ENCODE measurements at places on chromosomes 7 and 10. TPM values are rescaled to one million over a fixed set of nuclear protein-coding genes. Genes with fewer than 3 reads are reported as not detected.

GRCh38 chr7:140475747-140476333 lies 3.5 kb downstream of the MKRN1 start:
- peaks cover 11% of the 10 kb centered on the region for H3K36me3 ChIP-seq
- H3K27ac ChIP-seq, result no peak overlapping the region
- no peak overlapping the region for H3K4me3 ChIP-seq
- no peaks in the 10 kb centered on the region for H3K27me3 ChIP-seq

GRCh38 chr7:47422611-47423010 lies 159.3 kb downstream of the TNS3 start:
- no peaks in the 10 kb centered on the region for H3K27me3 ChIP-seq
- H3K4me3 ChIP-seq, result no peak overlapping the region
- H3K36me3 ChIP-seq, result peaks cover 60% of the 10 kb centered on the region
- H3K27ac ChIP-seq, result no peak overlapping the region
- H3K4me1 ChIP-seq, result peaks cover 13% of the 10 kb centered on the region

PIP gene
- total RNA-seq, result not detected

DNA sequence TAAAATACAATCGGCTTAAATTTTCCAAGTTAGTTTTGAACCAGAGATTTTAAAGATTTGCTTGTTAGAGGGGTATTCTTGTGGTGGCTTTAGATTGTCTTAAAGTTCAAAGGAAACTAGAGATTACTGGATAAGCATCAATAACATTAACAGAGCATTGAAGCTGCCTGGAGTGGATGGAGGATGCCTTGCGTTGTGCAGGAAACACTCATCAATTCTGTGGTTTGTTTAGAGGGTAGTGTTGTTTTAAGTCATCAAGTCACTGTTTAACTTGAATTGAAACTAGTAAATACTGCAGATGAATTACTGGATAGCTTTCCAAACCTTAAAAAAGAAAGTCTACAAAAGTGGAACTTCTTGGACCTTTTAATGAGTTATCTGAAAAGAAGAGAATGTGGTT lies 218.6 kb downstream of the CELF2 start:
- H3K4me3 ChIP-seq, result no peak overlapping the region
- no peaks in the 10 kb centered on the region for H3K27me3 ChIP-seq
- no peaks in the 10 kb centered on the region for H3K4me1 ChIP-seq
- no peak for DNase-seq
- no peak overlapping the region for H3K27ac ChIP-seq

MSMB gene
- not detected for total RNA-seq

ZP3 gene
- total RNA-seq, result 12.3 TPM

ADARB2 gene
- total RNA-seq, result 0.34 TPM

- no peak overlapping the region for H3K4me3 ChIP-seq
- H3K36me3 ChIP-seq, result no peaks in the 10 kb centered on the region
- peaks cover 44% of the 10 kb centered on the region for H3K27me3 ChIP-seq
- no peaks in the 10 kb centered on the region for H3K4me1 ChIP-seq
These were observed 90.3 kb downstream of the MICALL2 start for GRCh38 chr7:1368682-1369571.

AS3MT gene
- total RNA-seq, result 3.0 TPM

- H3K36me3 ChIP-seq, result no peaks in the 10 kb centered on the region
- no peak for DNase-seq
- no peak overlapping the region for H3K4me3 ChIP-seq
- no peak overlapping the region for H3K27ac ChIP-seq
- H3K4me1 ChIP-seq, result no peaks in the 10 kb centered on the region
These were observed 31.6 kb upstream of the AGMO start for GRCh38 chr7:15593382-15593781.

GALNT17 gene
- total RNA-seq, result 0.46 TPM

NUDCD3 gene
- total RNA-seq, result 97.7 TPM

- no peaks in the 10 kb centered on the region for H3K27me3 ChIP-seq
- H3K36me3 ChIP-seq, result peaks cover 21% of the 10 kb centered on the region
- H3K27ac ChIP-seq, result no peak overlapping the region
- DNase-seq, result no peak
These were observed 223.4 kb downstream of the DOCK4 start for GRCh38 chr7:111982804-111983203.

GRCh38 chr7:151514461-151515275 lies 5.0 kb downstream of the RHEB start:
- no peaks in the 10 kb centered on the region for H3K27me3 ChIP-seq
- peaks cover 64% of the 10 kb centered on the region for H3K4me1 ChIP-seq
- peak overlapping the region; percentile 39 for H3K27ac ChIP-seq
- no peaks in the 10 kb centered on the region for H3K36me3 ChIP-seq
- DNase-seq, result no peak

- no peak for DNase-seq
- H3K27ac ChIP-seq, result no peak overlapping the region
- no peaks in the 10 kb centered on the region for H3K4me1 ChIP-seq
- H3K27me3 ChIP-seq, result no peaks in the 10 kb centered on the region
These were observed 750.7 kb downstream of the SORCS3 start for GRCh38 chr10:105391670-105392351.

- H3K4me3 ChIP-seq, result no peak overlapping the region
- H3K4me1 ChIP-seq, result no peaks in the 10 kb centered on the region
- no peak overlapping the region for H3K27ac ChIP-seq
- H3K27me3 ChIP-seq, result peaks cover 2% of the 10 kb centered on the region
- H3K36me3 ChIP-seq, result no peaks in the 10 kb centered on the region
These were observed 104.4 kb downstream of the PRLHR start for GRCh38 chr10:118491055-118491454.

- no peaks in the 10 kb centered on the region for H3K4me1 ChIP-seq
- H3K36me3 ChIP-seq, result no peaks in the 10 kb centered on the region
These were observed 110.4 kb downstream of the SFMBT2 start for GRCh38 chr10:7300384-7300971.

- no peak overlapping the region for H3K27ac ChIP-seq
- H3K36me3 ChIP-seq, result no peaks in the 10 kb centered on the region
- no peaks in the 10 kb centered on the region for H3K4me1 ChIP-seq
- no peak overlapping the region for H3K4me3 ChIP-seq
- H3K27me3 ChIP-seq, result no peaks in the 10 kb centered on the region
These were observed 242.3 kb upstream of the FZD1 start for GRCh38 chr7:91021956-91022355.

PLPP4 gene
- total RNA-seq, result not detected

- H3K27ac ChIP-seq, result peak overlapping the region; percentile 83
- H3K4me1 ChIP-seq, result peaks cover 25% of the 10 kb centered on the region
- H3K4me3 ChIP-seq, result no peak overlapping the region
These were observed 45.9 kb upstream of the PDLIM1 start for GRCh38 chr10:95336702-95337101.

TAS2R3 gene
- 0.20 TPM for total RNA-seq

GRCh38 chr10:125533866-125534265 lies 149.1 kb downstream of the TEX36 start:
- H3K4me3 ChIP-seq, result no peak overlapping the region
- no peak for DNase-seq
- H3K36me3 ChIP-seq, result no peaks in the 10 kb centered on the region

DNA sequence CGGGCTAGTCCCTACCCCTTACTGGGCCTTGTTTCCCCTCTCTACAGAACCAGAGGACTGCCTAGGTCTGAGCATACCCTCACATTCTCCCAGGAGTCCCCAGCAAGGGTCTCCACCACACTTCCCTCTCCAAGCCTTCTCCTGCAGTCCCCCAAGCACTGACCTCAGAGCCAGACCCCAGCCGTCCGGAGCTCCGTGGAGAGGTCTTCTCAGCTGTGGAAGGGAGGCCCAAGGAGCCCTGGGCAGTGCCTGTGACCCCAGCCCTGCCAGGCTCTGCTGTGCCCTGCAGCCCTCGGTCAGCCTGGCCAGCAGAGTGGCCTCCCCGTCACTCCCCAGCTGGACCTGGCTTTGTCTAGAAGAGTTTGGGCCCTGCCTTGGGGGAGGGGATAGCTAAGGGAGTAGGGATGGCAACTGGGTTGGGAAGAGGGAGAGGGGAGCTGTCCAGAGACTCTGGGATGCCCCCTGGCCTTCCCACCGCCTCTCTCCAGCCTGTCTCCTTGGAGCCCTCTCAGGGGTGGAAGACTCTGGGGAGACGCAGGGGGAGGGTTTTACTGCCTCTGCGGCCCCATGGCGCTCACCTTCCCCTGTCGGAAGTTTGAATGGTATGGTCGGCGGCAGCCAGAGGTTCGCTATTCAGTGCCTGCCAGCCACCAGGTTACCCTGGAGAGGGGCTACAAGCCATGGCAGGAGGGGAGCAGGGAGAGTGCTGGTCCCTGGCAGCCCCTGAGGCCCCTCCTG lies at the start of gene C10orf105:
Gene C10orf105, minus strand, starts transcription at position 315 of the 738 bp plus-strand sequence. CDS start 3,441 bp downstream, outside the sequence.
- DNase-seq, result no peak
- no peak within 1 kb of the TSS for H3K4me3 ChIP-seq
- peak within 1 kb of the TSS; percentile 23 for H3K27ac ChIP-seq
- H3K36me3 ChIP-seq, result no peaks in the 10 kb centered on the region
- peaks cover 5% of the 10 kb centered on the region for H3K4me1 ChIP-seq

VWC2 gene
- not detected for total RNA-seq

- H3K27ac ChIP-seq, result no peak overlapping the region
- H3K27me3 ChIP-seq, result no peaks in the 10 kb centered on the region
- no peak overlapping the region for H3K4me3 ChIP-seq
- H3K4me1 ChIP-seq, result no peaks in the 10 kb centered on the region
- no peak for DNase-seq
- H3K36me3 ChIP-seq, result no peaks in the 10 kb centered on the region
These were observed 120.6 kb upstream of the AGK start for GRCh38 chr7:141430455-141431139.

GRCh38 chr10:117736655-117737054 lies 194.1 kb downstream of the EMX2 start:
- no peaks in the 10 kb centered on the region for H3K4me1 ChIP-seq
- no peak overlapping the region for H3K4me3 ChIP-seq
- DNase-seq, result peak; percentile 24
- peaks cover 40% of the 10 kb centered on the region for H3K27me3 ChIP-seq

GRCh38 chr10:23918839-23919238 lies 290.1 kb upstream of the KIAA1217 start:
- no peak overlapping the region for H3K27ac ChIP-seq
- H3K36me3 ChIP-seq, result no peaks in the 10 kb centered on the region
- no peaks in the 10 kb centered on the region for H3K27me3 ChIP-seq
- no peak overlapping the region for H3K4me3 ChIP-seq
- no peak for DNase-seq

- no peaks in the 10 kb centered on the region for H3K4me1 ChIP-seq
- H3K27ac ChIP-seq, result no peak overlapping the region
- peak; percentile 38 for DNase-seq
- no peak overlapping the region for H3K4me3 ChIP-seq
These were observed 123.7 kb upstream of the FAM3C start for GRCh38 chr7:121519548-121520521.

PLCE1 gene
- 2.8 TPM for total RNA-seq

DNA sequence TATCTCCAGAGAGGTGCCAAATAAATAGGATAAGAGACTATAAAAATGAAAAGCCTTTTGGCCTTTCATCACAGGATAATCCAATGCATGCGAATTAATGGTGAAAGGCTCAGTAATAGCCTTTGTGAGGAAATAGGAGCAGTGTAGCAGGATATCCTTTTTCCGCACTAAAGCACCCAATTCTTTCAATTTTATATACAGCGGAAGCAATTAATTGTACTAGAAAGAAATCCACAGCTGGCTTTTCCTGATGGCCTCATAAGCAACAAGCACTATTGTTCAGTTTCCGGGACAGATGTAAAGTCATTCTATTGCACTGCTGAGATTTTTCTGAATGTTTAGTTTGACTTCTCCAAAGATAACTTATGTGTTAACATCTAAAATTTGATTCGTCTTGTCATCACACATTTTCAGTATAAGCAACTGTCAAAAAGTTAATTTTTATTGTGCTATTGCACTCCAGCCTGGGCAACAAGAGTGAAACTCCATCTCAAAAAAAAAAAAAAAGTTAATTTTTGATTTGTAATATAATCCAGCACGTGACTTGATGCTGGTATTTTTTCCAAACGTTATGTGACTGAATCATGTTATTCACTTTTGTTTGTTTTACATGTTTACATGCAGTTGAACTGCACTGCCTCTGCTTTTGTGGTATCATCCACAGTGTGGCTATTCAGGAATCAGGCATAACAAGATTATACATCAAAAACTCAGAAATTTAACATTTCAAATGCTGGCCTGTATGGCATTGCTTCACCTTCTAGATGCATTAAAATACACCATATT lies 8.4 kb upstream of the BMPR1A start:
- H3K27me3 ChIP-seq, result no peaks in the 10 kb centered on the region
- peaks cover 7% of the 10 kb centered on the region for H3K4me1 ChIP-seq
- no peak for DNase-seq
- no peak overlapping the region for H3K27ac ChIP-seq

SCART1 gene
- total RNA-seq, result 1.3 TPM

DNA sequence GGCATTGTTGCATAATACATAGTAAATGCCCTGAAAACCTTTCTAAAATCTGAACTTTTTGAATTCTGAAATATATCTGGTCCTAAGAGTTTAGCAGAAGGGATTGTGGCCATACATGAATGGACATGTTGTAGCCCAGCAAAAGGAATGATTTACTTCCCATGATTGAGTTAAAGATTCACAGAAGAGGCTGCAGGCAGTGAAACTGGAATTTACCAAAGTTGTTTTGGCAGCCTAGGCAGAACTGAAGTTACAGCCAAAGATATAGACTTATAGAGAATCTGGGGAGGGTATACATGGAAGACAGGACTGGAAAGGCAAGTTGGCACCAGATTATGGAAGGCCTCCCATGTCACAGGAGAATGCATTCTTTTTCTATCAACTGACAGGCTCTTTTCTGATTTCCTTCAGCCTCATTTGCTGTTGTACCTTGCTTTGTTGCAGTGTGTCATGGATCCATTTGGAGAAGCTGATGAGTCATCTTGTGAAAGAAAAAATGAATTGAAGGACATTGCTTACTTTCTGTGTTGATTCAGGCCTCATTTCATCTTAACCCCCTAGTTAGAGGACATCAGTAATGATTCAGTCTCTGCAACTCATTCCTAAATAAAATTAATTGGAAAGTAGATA lies 356.2 kb upstream of the LRGUK start:
- no peaks in the 10 kb centered on the region for H3K4me1 ChIP-seq
- H3K4me3 ChIP-seq, result no peak overlapping the region
- no peaks in the 10 kb centered on the region for H3K27me3 ChIP-seq
- no peaks in the 10 kb centered on the region for H3K36me3 ChIP-seq
- H3K27ac ChIP-seq, result no peak overlapping the region
- DNase-seq, result no peak

DNA sequence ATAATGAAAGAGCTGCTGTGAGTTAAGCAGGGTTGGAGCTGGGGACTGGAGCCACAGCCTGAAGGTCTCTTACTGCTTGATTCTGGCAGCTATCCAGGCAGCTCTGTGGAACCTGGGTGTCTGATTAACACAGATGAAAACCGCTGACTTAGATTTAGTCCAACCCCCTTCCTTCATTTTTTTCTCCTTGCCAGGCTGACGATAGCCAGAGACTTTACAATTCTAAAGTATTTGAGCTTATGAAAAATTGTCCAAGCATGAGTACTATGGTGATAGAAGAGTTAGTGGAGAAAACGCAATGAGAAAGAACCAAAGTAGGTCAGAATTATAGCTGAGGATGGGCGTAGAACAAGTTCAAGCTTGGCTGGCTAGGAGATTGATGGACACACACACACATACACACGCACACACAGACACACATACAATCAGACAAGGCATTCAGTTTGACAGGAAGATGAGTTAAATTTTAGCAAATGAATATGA lies 13.5 kb upstream of the GPR85 start:
- no peaks in the 10 kb centered on the region for H3K36me3 ChIP-seq
- H3K27me3 ChIP-seq, result no peaks in the 10 kb centered on the region
- H3K4me3 ChIP-seq, result no peak overlapping the region
- no peaks in the 10 kb centered on the region for H3K4me1 ChIP-seq

MMP21 gene
- total RNA-seq, result not detected

- H3K27me3 ChIP-seq, result no peaks in the 10 kb centered on the region
- H3K4me1 ChIP-seq, result peaks cover 8% of the 10 kb centered on the region
- no peak overlapping the region for H3K27ac ChIP-seq
- DNase-seq, result peak; percentile 51
- H3K4me3 ChIP-seq, result no peak overlapping the region
These were observed 34.3 kb downstream of the HTRA1 start for GRCh38 chr10:122495406-122496340.

HOGA1 gene
- total RNA-seq, result 3.8 TPM
